ENCODE measurements at places on chromosomes 7 and 10.

GRCh38 chr7:22944022-22944421 is 69.9 kb downstream of the HYCC1 start:
- DNase-seq, result peak; percentile 67

- DNase-seq, result no peak
Observed at GRCh38 chr7:73844848-73845460, 2.6 kb upstream of the METTL27 start.

DNA sequence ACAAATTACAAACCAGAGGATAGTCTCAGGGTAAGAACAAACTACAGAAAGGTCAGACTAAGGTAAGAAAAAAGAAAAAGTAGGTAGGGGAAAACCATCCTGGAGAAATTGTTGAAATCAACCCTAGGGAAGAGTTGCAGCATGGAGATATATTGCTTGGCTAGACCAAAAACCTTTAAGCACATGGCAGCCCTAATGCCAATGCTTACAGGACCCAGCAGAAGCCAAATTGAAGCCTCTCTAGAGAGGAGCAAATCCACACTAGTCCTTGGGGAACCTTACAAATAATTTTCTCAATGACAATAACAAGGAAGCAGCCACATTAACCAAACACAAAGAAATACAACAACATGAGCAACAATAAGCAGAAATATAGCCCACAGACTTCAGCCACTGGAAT is 81.9 kb downstream of the CNOT4 start:
- no peak for DNase-seq

DNA sequence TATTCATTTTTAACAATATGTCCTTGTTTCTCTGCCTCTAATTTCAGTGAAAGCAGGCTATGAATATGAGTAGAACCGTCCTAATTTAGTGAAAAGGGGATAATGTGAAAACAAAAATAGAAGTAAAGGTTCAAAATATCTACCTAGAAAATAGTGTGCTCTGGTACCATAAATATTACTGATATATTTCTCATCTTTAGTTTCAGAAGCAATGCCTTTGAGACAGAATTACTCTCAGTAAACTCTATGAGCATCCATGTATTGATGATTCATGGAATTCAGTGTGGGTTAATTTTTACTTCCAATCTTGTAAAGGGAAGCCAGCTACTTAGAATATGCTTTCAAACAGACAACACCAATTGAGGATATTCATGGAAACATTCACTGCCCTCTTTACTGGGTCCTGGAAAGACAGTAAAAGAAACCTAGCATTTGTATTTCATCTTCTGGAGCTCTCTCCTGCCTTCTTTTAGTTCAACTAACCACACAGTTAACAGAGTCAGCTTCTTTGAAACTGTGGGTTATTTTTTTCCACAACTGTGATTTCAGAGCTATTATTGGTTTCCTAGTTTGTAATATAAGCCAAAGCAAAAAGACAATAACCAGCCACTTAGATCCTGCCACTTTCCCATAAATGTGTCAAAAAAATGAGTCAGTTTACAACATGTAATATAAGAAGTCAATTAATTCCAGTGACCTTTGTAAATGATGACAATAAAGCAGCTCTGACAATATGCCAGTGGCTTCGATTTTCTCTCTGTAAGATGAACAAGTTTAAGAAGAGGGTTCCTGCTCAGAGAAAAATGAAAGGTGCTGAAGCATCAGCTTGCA is 1.7 kb downstream of the LRRN3 start:
- DNase-seq, result no peak

GRCh38 chr10:45599021-45599603 is 73.5 kb downstream of the ZFAND4 start:
- no peak for DNase-seq

- DNase-seq, result no peak
Observed at GRCh38 chr7:106277976-106278375, 6.8 kb downstream of the NAMPT start.
